ENCODE measurements at places on chromosomes 1 and 21. TPM values are rescaled to one million over a fixed set of nuclear protein-coding genes. Genes with fewer than 3 reads are reported as not detected.

Gene RIPPLY3
- total RNA-seq = not detected

Gene CFHR4
- not detected for total RNA-seq

Gene PHLDA3
- total RNA-seq = 75.1 TPM

Gene OR10J1
- total RNA-seq = not detected

DNA sequence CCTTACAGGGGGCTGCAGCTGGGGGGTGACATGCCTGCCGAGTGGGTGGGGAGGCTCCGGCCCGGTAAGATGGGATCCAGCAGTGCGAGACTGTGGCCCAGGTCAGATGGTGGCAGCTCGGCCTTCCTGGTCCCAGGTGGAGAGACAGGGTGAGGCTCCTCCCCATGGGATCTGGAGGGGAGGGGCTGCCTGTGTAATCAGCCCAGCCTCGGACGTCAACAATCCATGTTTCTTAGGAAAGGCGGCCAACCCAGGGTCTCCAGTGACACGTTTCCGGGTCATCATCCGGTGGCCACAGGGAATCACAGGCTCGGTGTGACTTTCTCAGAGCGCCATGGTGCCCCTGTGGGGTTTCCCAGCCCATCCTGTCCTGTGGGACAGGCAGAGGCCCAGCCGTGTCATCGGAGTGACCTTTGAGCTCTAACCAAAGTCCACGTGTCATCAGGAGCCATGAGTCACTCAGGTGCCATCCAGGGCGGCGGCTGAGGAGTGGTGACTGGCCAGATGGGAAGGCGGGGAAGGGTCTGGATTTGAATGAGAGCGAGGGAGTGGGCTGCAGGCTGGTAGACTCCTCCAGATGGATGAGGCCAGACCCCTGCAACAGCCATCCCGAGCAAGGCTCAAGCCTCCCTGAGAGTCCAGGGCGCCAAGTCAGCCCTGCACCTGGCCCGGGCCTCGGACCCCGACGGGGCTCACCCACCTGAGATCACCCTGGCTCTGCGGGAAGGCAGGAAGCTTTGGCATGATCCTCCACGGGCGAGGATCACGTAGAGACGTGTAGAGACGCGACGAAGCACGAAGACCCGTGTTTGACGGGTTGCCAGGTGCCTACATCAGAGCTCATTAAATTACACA is 6.6 kb upstream of the HES4 start:
- no peak for DNase-seq

GRCh38 chr1:82978461-82979324 is 1020.2 kb downstream of the TTLL7 start:
- no peak for DNase-seq

GRCh38 chr1:205914155-205914507 is 29.1 kb downstream of the SLC26A9 start:
- DNase-seq = no peak

- DNase-seq = peak; percentile 36
These were observed 98.6 kb upstream of the JUN start for GRCh38 chr1:58882322-58882948.

DNA sequence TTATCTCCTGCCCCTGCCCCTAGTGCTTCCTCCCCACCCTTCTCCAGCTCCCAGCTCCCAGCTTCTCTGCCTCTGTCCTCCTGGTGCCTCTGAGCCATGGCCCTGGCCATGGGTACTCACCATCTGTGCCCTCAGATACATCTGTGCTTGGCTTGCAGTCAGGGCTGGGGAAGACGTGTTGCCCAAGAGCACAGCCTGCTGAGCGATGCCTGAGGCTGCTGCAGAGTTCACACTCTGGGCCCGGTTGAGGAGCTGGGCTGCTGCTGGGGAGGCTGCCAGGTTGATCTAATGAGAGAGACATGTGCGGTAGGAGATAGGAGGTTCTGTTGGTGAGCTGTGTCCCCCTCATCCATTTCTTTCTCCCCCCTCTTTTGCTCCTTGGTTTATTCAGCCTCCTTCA is 49.4 kb upstream of the A3GALT2 start:
- DNase-seq = no peak

- peak; percentile 94 for DNase-seq
These were observed 32.9 kb upstream of the UTS2 start for GRCh38 chr1:7885513-7886404.

DNA sequence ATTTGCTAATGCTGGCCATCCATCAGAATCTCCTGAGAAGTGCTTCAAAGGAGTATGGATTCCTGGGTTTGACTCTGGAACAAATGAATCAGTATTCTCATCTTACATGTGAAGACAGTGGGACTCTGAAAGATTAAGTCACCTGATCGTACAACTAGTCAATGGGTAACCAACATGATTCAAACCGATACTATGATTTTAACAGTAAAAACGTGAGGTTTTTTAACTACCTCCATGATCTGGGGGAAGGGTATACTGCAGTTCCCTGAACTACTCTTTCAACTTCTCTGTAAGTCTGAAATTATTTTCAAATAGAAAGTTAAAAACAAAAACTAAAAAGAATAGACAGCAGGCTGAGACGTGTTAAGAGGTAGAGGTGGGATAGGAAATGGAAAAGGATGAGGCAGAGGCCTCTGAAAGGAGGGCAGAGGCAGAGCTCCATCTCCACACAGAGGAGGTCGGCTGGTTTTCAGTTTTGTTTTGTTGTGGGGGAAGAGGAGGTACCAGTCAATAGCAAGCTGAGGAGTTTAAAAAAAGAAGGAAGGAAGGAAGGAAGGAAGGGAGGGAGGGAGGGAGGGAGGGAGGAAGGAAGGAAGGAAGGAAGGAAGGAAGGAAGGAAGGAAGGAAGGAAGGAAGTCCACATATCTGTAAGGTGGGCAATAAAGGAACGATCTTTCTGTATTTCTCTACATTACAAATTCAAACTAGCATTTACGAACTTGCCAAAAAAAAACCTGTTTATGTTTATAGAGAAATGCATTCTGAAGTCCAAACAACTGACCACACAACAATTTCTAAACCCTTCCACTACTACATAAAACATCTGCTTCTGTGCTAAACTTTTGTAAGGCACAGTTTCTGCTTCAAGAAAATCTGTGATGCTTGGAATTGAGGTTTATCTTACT is 213.1 kb downstream of the RERE start:
- DNase-seq = no peak

DNA sequence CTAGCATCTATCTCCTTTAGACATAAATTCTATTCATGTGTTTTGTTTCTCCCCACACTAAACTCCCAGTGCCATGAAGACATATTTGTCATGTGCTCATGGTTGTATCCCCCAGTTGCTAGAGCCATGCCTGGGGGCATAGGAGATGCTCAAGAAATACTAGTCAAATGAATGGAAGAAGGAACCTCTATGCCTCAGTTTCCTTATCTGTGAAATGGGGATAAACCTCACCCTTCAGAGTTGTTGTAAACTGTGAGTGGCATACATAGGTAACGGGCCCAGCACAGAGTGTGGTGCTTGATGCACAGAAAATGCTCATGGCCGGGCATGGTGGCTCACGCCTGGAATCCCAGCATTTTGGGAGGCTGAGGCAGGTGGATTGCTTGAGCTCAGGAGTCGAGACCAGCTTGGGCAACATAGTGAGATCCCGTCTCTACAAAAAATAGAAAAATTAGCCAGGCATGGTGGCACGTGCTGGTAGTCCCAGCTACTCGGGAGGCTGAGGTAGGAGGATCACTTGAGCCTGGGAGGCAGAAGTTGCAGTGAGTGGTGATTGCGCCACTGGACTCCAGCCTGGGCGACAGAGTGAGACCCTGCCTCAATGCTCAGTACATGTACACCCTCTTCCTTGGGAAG is 8.7 kb downstream of the LDLRAD2 start:
- no peak for DNase-seq

DNA sequence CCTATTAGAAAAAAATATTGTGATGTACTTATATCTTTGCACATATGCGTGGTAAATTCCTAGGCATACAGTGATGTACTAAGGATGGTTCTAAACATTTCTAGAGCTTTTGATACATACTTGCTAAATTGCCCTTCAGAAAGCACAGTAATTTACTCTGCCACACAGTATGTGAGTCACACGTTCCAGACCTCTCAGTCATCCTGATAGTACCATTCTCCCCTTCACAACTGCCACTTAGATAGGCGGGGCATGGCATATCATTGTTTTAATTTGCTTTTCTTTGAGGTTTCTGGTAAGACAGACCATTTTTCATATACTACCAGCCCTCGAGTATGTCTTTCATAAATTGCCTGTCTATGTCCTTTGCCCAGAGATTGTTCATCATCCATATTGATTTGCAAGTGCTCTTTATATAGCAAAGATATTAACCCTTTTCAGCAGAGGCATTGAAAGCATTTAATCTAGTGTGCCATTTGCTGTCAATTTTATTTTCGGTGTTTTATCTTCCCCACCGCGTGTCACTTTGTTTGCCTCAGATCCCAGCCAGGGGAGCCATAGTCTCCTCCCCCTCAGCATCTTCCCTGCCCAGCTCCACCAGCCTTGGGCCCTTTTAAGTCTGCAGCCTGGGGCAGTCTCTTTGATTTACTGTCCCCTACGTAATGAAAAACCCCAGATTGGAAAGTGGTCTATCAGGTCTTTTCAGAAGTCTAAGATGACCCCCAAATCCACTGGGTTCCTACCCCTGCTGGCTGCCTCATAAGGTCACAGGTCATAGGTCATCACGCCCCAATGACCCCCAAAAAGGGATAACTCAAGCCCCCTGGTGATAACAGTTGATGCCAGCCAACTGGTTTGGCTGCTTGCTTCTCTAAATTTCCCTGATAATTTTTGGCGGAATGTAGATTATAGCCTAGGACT is 11.8 kb upstream of the PAX7 start:
- DNase-seq = no peak

GRCh38 chr1:116257341-116257767 is 115.7 kb upstream of the ATP1A1 start:
- DNase-seq = no peak

GRCh38 chr1:45339789-45340558 is at the start of the genes MUTYH and TOE1:
Gene MUTYH (minus strand): TSS chr1:45340440. CDS start chr1:45334505, 5,935 bp downstream.
Gene TOE1 (plus strand): TSS chr1:45340170. CDS start chr1:45340253, 83 bp downstream.
- peak; percentile 95 for DNase-seq

- no peak for DNase-seq
These were observed 424.3 kb downstream of the PCP4 start for GRCh38 chr21:40291560-40291959.

- DNase-seq = no peak
These were observed 569 bp downstream of the RNF207 start for GRCh38 chr1:6206520-6206855.

GRCh38 chr1:51172811-51173210 is 63.3 kb upstream of the RNF11 start:
- no peak for DNase-seq

DNA sequence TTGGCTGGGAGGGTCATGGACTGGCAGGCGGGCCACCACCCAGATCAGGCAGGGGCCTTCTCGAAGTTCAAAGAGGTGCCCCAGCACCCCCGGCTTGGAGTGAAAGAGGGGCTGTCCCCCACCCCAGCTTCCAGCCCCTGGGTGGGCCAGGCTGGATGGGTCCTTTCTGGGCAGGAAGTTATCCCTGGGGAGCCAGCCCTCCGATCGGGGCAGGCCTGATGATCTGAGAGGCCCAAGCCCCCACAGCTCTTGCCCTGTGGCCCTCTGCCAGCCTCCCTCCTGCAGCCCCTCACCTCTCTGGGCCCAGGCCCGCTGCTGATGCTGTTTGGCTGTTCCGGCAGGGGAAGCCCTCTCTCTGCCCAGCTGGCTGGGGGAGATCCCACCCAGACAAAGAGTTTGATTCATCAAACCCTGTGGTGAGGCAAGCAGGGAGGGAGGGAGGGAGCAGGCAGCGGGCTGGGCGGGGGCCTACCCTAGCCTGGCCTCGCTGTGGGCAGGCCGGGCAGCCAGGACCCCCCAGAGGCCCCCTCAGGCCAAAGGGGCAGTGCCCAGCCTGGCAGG is 2.5 kb downstream of the ARHGEF19 start:
- DNase-seq = no peak

Data from upper lobe of left lung (tissue), 6 donors.